ENCODE measurements at places on chromosomes 1 and 21.

DNA sequence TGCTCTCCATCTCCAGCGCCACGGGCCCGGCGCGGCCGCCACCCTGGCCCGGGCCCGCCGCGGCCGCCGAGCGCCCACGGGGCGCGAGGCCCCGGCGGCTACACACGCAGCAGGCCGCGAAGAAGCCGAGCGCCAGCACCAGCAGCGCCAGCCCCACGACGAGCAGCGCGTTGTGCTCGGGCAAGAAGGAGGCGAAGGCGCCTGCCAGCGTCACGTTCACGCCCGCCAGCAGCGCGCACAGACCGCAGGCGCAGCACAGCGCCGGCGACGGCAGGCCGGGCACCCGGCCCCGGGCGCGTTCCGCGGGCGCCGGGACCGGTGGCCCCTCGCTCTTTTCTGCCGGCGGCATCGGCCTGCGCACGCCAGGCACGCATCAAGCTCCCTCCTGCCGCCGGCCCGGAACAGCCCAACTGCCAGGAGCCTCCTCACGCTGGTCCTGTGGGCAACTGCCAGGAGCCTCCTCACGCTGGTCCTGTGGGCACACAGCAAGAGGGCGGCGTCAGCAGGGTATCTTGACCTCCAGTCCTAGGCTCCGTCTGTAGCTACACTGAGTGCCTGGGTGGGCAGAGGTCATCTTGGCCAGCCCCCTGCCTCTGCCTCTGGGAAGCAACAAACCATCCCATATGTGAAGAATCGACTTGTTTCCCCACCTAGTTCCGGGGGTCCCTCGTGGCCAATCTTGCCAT lies 18.1 kb downstream of the KNCN start:
- no peak for DNase-seq

DNA sequence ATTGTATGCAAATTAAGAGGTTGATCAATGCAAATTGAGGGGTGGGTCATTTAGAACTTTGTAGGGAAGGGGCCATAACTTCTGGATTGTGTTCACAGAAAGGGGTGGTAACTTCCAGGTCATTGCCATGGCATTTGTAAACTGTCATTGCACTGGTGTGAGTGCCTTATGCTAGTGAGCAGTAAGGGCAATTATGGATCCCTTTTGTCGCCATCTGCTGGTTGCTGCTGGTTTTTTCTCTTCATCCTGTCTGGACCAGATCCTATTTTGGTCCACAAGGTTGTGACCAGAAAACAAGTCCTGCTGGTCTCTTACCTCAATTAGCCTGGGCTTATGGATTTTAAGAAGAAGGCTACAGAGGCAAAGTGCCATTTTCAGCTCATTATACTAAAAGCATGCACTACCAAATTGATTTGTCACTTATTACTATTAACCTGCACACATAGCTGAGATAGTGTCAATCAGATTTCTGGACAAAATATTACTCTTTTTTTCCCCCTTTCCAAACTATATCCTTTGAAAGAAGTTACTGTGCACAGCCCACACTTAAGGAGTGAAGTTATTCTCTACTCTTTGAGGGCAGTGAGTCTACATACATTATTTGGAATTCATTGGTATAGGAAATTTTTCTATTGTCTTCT lies 196.2 kb downstream of the ZC3H11B start:
- DNase-seq: no peak

GRCh38 chr1:165856021-165856420 lies 28.6 kb downstream of the UCK2 start:
- no peak for DNase-seq

DNA sequence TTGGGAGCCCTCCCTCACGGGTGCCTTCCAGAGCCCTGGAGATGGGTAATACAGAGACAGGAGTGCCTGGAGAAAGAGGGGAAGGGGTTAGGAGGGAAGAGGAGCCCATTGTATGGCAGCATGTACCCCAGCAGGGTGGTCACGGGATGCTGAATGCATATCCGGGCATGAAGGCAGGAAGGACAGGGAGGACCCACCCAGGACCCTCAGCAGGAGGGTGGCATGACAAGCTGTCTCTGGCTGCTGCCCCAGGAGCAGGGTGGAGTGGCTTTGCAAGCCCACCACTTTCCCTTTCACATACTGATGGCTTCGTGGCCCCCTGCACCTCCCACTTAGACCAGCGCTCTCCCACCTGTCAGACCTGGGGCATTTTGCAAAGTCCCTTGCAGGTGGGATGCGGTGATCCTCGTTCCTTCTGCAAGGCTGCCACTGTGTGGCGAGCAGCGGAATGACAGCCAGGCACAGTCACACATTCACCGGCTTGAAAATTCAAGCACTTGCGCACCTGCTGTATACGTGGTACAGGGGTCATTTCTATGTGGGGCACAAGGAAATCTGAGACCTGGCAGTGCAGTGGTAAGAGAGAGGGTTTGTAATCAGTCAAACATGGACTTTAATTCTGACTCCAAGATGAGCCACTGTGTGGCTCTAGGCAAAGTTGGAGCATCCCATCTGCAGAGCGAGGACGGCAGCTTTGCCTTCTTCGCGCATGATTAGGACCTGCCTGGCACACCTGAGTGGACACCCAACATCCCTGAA lies 53.2 kb upstream of the TMEM51 start:
- DNase-seq: no peak

DNA sequence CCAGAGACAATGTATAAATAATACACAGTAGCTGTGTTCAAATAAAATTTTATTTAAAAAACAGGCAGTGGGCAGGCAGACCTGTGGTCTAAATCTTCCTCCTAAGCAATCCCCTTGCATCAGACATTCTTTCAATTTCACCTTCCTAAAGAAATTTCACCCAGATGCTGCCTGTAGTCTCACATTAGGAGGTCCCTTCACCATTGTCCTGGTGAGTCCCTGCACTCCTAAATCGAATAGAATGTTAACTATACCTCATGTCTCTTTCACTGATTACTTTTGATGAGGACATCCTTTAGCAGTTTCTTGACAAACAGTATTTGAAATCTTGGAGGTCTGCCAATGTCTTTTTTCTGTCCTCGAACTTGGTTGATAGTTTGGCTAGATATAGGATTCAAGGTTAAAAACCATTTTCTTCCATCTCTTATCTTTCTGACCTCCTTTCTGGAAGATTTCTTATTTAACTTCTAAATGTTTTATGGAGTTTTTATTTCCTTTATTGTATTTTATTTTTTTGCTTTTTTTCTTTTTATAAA lies 77.5 kb downstream of the LPGAT1 start:
- no peak for DNase-seq

DNA sequence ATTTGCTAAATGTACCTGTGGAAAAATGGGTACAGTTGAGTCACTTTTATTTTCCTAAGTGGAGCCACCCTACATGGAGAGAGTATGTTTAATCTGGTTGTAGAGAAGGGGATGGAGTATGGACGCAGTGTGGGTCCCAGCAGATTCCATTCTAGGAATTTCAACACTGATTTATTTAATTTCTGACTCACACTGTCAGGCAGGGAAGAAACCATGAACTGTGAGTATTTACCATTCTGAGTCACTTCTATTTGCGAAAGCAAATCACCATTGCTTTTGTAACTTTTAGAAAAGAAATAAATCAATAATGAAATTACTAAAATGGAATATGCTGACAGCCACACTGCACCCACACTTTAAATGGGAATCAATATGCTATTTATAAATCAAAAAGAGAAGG lies 339.0 kb downstream of the DSCAM start:
- DNase-seq: no peak

DNA sequence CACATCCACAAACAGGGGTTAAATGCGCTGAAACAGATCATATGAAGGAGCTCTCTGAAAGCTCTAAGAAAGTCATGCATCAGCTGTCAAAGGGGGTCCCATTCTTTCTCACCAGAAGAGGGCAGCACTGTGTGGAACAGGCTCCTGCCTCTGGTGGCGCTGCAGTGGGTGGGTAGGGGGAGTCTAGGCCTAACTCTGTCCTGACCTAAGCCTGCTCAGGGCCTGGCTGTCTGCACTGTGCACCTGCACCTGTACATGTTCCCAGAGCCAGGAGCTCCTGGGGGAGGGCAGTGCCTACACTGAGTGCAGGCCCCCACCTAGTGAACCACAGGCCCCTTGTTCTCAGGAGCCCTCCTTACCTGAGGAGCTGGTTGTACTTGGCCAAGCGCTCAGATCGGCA lies 16.0 kb downstream of the ENO1 start:
- DNase-seq: no peak

GRCh38 chr1:18155881-18156385 lies 48.3 kb downstream of the IGSF21 start:
- DNase-seq: no peak

DNA sequence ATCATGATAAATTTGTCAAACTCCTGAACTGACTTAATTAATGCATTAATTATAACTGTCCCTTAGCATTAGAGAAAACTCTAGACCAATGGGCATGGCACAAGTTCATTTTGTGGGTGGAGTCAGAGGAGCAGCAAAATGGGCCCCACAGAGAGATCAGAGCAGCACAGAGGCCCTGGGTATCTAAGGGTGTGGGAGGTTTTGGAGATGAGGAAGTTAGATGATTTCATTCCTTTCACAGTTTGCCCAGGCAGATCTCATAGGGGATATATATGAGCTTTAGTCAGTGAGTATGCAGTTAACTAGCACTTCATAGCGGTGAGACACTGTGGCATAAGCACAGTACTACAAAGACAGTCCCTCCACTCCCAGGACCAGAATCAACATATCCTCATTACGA lies 117.3 kb downstream of the MAB21L3 start:
- DNase-seq: no peak

DNA sequence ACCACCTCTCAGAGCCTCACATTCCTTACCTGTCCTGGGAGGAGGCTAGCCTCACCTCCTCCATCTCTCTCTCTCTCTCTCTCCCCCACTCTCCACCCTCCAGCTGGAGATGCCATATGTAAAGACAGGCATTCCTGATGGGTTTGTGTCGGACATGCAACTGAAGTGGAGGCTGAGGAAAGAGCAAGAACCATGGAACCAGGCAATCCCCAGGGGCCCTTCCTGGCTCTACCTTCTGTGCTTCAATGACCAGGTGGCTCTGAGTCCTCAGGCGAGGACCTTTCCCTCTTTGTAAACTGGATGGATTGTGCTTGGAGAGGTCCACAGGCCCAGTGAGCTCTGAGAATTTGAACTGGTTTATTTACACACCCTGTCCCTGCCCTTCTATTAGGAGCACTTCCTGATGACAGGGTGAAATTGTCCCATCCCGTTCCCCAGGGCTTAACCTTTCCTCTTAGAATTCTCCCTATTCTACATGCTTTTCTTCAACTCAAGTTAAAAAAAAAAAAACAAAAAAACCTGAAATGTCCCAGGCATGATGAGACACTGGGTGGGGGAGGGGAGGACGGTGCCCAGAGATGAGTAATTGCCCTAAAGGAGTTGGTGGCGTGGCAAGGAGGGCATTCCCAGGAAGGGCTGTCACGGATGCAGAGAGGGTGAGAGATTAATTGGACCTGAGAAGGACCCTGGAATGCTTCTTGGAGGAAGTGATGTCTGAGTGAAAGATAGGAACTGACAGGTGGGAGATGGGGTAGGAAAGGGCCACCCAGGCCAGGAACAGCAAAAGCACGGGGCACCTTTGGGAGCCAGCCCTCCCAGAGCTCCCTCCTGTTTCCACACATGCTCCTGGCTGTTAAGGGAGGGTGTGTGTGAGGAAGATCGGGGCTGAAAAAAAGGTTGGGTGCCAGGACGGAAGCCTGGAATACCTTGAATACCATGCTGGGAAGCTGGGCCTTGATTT lies 50.2 kb upstream of the WASF2 start:
- DNase-seq: no peak

GRCh38 chr1:158011714-158012113 lies 18.3 kb downstream of the KIRREL1 start:
- no peak for DNase-seq

DNA sequence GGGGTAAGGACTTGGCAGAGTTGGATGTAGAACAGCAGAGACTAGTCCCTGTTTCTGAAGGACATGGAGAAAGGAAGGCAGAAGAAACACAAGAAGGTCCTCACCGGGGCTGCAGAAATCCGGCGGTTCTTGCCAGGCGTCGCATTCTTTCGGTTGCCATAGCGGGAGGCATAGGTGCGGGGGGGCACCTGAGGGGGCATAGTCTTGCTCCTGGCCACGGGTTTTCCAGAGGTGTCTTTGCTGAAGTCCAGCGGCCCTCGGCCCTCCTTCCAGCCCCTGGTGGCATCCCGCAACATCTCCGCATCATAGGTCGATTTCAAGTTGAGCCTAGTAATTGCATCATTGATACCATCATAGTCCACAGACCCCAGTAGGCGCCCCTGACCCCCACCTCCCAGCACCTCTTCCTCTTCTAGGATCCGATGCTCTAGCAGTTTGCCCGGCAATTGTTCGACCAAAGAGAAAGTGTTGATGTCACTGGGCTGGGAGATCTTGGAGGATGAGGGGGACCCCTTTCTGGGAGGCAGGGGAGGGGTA lies 25.8 kb downstream of the PIK3C2B start:
- DNase-seq: no peak

GRCh38 chr1:110433803-110434202 lies 17.1 kb upstream of the PROK1 start:
- no peak for DNase-seq

GRCh38 chr1:30384286-30385245 lies 338.8 kb downstream of the MATN1 start:
- no peak for DNase-seq

GRCh38 chr1:240092301-240093119 lies 827 bp downstream of the FMN2 start:
- DNase-seq: no peak

GRCh38 chr1:192941722-192942411 lies 117.3 kb downstream of the UCHL5 start:
- DNase-seq: no peak

- DNase-seq: no peak
Observed at GRCh38 chr1:12341667-12342066, 111.8 kb downstream of the VPS13D start.

GRCh38 chr1:107879927-107880326 lies 85.1 kb downstream of the VAV3 start:
- no peak for DNase-seq

DNA sequence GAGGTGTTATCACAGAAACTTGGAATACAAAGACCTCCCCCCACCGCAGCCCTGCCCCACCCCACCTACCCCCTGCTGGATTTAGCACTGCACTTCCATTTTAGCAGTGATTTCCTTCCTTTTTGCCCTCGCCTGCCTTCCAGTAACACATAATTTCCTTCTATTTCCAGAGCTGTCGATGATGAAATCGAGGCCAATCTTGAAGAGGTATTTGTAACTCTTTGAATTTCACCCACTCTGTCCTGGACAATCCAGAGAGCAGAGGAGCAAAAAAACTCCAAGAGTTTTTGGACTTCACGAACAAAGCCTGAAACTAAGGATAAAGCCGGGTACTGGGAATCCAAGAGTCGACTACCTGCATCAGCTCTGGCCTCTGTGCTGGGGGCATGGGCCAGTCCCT lies 49.1 kb downstream of the CAPN2 start:
- DNase-seq: no peak

DNA sequence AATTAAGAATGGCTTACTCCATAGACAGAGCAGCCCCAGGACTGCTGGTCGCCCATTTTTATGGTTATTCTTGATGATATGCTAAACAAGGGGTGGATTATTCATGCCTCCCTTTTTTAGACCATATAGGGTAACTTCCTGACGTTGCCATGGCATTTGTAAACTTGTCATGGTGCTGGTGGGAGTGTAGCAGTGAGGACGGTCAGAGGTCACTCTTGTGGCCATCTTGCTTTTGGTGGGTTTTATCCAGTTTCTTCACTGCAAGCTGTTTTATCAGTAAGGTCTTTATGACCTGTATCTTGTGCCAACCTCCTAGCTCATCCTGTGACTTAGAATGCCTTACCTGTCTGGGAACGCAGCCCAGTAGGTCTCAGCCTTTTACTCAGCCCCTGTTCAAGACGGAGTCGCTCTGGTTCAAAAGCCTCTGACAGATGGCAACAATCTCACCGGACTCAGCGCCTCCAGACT lies 5.2 kb upstream of the AGPAT3 start:
- no peak for DNase-seq

GRCh38 chr1:211932933-211933254 lies 102.3 kb upstream of the LPGAT1 start:
- no peak for DNase-seq
